ENCODE measurements at places on chromosomes 4 and X. TPM values are rescaled to one million over a fixed set of nuclear protein-coding genes. Genes with fewer than 3 reads are reported as not detected.

GRCh38 chr4:163440040-163440439 lies 33.5 kb downstream of the TKTL2 start:
- no peak for DNase-seq

SSX3 gene
- not detected for total RNA-seq

FAM184B gene
- total RNA-seq, result under 0.01 TPM

PHF8 gene
- 16.7 TPM for total RNA-seq

Measured in fibroblast of lung (primary cell).